ENCODE measurements at places on chromosomes 1 and 21.

GRCh38 chr1:231200388-231201031 is 38.7 kb downstream of the TRIM67 start:
- peak; percentile 91 for DNase-seq

DNA sequence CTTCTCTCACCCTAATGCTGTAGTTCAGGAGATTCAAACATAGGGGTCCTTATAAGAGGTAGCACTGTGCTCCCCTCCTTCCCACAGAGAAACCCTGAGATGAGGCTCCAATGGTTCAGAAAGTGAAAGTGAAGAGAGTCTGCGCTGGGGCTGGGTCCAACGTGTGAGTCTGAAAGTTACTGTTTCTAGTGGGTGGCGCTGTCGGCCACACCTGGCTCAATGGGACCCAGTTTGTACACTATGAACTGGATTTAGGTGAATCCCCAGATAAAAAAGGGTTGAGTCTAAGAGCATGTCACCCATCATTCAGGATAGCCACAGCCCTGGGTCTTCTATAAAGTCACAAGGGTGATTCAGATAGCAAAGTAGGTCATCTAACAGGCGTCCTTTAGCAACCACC is 2.8 kb downstream of the SMCP start:
- DNase-seq: no peak

DNA sequence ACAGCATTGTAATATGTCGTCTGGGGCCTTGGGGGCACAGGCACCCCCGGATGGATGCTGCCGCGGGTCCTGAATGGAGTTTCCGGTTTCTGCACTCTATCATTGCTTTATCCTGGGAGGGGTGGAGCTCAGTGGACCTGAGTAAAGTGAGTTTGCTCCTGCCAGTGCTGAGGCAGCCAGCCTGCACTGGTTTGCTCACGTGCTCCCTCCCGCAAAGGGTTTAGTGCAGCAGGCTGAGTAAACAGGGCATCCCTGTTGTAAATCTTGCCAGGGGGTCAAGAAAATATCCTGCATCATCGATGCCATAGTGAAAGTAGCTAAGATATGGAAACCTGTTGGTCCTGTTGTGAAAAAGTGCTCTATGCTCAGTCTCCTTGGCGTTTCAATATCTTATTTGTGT is 85.6 kb upstream of the BRINP3 start:
- DNase-seq: no peak

GRCh38 chr1:31218705-31219104 is 21.0 kb downstream of the NKAIN1 start:
- DNase-seq: no peak

- DNase-seq: no peak
Measured at GRCh38 chr21:17682924-17683323, 70.2 kb upstream of the BTG3 start.

DNA sequence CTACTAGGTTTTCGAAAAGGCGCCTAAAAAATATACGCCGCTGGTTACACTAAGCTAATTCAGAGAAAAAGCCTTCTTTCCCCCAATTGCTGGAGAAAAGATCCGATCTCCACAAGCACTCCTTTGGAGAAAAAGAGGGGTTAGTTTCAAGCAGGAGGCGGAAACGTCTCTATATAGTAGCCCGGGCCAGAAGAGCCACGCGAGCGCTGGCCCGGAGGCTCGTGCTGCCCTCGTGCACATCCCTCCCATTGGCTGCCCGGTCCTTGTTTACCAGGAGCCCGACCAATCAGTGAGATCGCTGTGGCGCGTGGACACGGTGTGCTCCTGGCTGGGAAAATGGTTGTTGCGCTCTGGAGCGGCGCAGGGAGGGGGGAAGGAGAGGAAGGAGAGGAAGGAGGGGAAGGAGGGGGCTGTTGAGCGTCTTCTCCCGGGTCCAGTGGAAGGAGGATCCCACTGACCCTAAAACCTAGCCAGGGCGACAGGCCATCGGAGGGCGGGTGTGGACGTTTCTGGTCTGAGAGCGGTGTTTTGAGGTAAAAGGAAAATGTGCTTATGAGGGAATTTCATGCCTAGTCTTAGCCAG is at the start of gene TXNIP:
TSS of gene TXNIP (minus strand) at position 147 of the 583 bp plus-strand sequence. CDS start 313 bp downstream, outside the sequence.
- peak; percentile 100 for DNase-seq

DNA sequence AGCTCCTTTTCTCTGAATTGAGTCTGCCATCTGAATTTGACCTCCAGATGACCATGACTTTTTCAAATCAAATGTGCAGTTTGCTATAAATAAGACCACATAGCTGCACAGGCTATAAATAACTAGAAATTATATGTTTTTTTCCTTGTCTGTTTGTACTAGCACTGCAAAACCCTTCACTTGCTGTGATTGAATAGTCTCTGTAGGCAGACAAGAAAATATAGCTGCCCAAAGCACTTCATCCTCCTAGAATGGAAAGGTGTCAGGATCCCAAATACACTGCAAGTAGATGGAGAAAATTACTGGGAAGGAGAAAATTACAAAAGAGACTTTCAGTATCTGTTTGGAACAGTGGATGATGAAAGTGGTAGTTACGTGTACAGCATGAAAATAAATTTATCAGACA is 175.8 kb downstream of the APP start:
- DNase-seq: no peak

DNA sequence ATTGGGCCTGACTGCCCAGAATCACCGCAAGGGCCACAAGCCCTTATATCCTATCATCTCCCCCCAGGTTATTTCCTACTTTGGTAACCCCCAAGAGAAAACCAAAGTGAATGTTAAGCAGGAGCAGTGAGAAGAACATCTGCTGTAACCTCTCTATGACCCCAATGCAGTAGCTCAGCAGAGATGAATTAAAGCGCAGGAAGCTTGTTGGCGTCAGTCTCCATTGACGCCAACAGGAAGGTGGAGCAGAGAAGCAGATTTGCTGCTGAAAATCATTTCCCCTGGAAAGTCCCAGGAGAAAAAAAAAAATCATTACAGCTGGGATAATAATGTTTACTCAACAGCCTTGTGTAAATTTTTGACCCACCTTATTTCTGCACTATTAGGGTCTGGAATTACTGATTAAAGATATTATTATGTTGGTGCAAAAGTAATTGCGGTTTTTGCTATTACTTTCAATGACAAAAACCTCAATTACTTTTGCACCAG is 33.2 kb upstream of the FAM163A start:
- DNase-seq: no peak

GRCh38 chr1:203692565-203693470 is 66.2 kb downstream of the ATP2B4 start:
- DNase-seq: peak; percentile 51

DNA sequence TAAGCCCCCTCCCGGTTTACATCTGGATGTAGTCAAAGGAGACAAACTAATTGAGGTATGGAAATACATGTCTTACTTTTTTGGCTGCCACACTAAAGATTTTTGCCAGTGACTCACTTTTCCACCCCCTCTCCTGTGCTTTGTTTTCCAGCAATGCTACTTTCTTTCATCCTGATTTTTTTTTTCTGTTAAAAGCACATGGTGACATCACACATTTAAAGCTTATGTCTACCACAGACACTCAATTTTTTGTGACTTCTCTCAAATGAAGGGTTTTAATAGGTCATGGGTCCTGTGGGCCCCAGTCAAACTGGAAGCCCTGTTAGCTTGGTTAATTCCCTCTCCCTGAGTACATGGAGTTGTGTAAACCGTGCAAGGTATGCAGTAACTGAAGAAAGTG is 2.2 kb downstream of the PPP1R8 start:
- no peak for DNase-seq

DNA sequence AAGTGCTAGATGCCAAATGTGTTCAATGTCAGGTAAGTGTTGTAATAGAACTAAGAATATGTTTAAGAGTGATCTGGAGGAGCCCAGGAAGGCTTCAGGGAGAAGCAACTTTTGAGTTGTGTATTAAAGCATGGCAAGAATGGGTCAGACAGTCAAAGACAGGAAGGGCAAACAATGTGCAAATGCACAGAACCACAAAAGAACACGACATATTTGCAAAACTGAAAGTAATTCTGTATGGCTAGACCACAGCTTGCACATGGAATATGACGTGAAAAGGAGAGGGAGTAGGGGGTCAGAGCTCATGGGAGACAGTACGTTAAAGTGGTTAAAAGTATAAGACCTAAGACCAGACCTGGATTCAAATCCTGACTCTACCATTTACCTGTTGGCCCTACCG is 7.1 kb upstream of the SORT1 start:
- DNase-seq: no peak

GRCh38 chr1:36320767-36321118 is 2.7 kb downstream of the EVA1B start:
- DNase-seq: no peak

GRCh38 chr1:118960026-118960561 is 28.0 kb downstream of the TBX15 start:
- no peak for DNase-seq

GRCh38 chr1:9700340-9700739 is 48.8 kb downstream of the PIK3CD start:
- DNase-seq: no peak

DNA sequence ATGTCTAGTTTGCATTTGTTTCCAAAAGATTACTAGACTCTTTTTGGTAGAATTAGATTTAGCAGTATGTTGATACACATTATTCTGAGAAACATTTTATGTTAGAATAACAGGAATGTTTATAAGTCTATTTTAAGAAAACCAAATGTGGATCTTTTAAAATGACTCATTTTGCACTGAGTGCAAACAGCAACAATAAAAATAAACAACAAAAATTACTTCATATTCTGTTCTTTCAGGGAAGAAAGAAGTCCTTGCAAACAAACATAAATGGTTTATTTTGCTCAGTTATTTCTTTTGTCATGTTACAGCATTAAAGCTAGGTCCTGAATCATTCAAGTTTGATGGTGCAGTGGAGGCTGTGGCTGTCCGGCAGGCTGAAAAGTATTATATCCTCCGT is 106.8 kb upstream of the TENT5C start:
- DNase-seq: no peak

DNA sequence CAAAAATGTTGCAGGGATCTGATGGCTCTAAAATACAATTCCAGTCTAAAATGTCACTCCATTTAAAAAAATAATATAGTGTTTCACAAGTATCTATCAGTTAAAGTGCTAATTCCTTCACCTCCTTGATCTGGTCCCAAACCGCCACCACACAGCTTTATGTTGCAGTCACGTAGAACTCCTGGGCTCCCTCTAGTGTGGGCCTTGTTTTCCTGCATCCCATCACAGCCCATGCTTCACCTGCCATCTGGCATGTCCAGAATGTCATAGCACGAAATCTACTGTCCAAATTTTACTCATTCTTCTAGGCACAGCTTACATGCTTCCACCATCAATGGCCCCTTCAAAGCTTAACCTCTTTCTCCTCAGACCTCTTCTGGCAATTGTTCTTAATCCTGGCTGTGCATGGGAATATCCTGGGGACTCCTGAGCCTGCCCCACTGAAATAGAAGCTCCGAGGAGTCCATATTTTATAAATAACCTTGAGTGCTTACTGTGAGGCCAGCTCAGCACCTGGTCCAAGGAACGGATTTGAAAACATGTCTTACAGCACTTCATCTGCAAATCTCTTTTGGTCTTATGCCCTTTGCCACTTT is 15.5 kb downstream of the FYB2 start:
- DNase-seq: no peak

GRCh38 chr1:18734001-18734400 is 103.4 kb downstream of the PAX7 start:
- DNase-seq: no peak

GRCh38 chr1:68955424-68955823 is 458.5 kb upstream of the DEPDC1 start:
- DNase-seq: no peak

DNA sequence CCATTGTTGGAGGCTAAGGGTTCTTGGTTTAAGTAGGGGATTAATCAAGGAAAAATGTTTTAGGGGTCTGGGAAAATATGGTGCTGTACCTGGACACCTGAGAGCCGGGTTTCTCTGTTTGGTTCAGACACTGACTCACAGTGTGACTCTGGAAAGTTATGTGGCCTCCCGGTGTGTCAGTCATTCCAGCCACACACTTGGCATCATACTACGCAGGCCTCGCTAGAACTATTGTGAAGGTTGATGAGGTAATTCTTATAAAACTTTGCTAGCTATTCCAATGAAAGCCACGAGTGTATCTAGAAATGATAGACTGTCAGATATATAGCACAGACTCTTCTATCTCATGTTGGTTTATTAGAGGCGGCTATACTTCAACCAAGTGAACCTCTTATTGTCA is 4.8 kb upstream of the CAMSAP2 start:
- DNase-seq: no peak

GRCh38 chr1:158274797-158275196 is 14.9 kb upstream of the CD1C start:
- DNase-seq: no peak

- no peak for DNase-seq
Measured at GRCh38 chr1:47774986-47775834, 222.0 kb downstream of the TRABD2B start.

DNA sequence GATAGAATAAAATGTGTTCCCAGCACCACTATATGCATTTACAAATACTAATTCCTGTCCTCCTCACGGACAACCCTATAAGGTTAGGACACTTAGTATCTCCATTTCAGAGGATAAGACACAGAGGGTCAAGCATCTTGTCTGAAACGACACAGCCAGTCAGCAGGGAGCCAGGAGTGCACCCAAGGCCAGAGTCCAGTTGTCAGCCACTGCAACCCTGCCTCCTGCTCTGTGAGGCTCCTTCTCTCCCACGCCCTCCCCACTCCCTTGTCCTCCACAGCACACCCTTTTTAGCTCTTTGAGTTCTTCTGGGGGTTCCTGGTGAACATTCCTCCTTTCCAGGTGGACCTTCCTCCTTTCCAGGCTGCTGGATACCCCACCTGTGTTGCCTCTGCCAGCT is 119.0 kb upstream of the TNR start:
- no peak for DNase-seq

GRCh38 chr1:169682071-169682470 is 29.3 kb downstream of the SELL start:
- no peak for DNase-seq

Data from COLO829 (cell line).